ENCODE measurements at places on chromosomes 11 and 22.
A peak's percentile ranks its signal among the peaks of the same experiment; 100 is the strongest.

DNA sequence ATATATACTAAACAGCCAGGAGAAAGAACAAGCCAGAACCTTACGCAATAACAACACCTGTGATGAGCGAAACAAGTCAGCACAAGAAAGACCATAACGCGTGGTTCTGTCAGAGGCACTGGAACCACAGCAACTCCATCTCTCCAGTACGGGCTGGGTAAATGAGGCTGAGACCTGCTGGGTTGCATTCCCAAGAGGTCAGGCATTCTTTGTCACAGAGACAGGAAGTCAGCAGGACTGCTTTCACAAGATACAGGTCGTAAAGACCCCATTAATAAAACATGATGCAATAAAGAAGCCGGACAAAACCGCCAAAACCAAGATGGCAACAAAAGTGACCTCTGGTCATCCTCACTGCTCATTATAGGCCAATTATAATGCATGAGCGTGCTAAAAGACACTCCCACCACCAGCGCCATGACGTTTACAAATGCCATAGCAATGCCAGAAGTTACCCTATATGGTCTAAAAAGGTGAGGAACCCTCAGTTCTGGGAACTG lies 21.7 kb downstream of the TPST2 start:
- peak; percentile 39 for DNase-seq

DNA sequence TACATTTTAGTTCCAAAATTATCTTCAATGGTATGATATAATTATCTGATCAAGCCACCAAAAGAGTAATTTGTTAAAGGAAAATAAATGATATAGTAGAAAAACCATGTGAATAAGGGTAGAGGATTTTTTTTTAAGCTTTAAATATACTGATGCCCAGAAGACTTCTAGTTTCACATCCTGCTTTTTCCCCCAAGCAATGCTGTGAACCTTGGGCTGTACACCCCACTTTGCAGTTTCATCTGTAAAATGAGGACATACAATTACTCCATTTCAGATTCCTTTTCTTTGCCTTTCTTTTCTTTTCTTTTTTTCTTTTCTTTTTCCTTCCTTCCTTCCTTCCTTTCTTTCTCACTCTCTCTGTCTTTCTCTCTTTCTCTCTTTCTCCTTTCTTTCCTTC lies 1125.4 kb downstream of the DLG2 start:
- no peak for DNase-seq

DNA sequence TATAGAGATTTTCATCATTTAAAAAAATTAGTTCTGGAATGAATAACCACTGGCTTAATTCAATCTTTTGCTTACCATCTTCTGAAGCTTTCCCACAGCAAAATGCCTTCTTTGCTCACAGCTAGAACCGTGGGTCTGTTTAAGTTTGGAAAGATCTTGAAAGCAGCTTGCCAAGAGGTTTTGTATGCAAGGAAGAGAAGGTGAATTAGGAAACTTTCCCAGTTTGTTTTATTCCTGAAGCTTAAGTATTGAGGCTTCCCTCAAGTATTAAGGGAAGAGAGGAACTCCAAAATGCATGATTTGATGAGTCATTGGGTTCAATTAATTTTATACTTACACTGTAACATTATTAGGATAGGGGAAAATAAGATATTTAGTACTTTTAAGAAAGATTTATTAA lies 1.9 kb upstream of the ARHGEF12 start:
- no peak for DNase-seq

DNA sequence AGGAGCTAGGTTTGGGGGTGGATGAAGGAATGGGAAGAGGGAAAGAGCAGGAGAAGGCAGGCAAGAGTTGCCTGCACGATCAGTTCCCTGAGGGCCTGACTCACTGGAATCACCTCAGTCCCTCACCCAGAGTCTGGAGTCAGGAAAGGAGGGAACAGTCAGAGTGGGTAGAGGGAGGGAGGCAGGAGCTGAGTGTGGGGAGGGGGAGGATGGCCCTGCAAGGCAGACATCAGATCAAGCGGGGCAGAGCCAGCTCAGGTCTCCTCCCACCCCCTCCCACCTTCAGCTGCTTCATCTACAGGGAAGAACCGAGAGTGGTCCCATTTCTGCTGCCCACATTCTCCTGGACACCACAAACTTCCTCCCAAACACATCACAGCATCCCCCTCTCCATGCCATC lies 58.9 kb downstream of the PDE2A start:
- no peak for DNase-seq

DNA sequence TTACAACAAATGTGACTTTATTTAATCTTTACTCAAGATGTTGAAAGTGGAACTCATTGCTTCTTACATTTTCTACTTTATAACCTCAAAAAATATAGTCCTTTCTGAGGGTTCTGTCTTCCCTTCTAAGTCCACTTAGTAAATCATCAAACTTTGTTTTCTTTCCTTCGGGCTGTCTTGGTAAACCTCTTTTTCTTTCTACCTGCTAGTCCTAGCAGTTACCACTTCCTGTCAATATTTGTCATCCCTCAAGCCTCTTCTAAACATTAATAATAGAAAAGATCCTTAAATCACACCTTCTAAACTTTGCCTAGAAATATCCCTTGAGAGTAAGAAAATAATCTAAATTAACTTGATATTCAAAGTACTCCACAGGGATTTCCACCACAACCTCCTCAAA lies 580.4 kb downstream of the CNTN5 start:
- DNase-seq: no peak

- DNase-seq: peak; percentile 48
Observed at GRCh38 chr22:38272373-38273134, at the start of gene TMEM184B. TSS of gene TMEM184B (minus strand) at chr22:38273010. CDS start at chr22:38247961, 25,049 bp downstream.

DNA sequence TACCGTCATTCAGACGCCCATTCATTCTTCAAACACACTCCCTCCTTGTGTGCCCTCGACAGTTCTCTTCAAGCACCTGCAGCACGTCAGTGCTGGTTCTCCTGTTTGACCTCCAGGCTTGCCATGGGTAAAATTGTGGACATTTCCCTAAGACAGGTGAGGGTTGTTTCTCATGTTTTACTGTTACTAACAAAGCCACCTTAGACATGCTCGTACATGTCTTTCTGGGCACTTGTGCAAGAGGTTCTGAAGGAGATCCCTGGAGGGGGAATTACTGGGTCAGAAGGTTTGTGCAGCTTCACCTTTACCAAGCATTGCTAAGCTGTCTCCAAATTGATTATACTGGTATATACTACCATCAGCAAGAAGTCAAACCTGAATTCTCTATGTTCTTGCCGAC lies 189.7 kb upstream of the TMEM45B start:
- DNase-seq: no peak

DNA sequence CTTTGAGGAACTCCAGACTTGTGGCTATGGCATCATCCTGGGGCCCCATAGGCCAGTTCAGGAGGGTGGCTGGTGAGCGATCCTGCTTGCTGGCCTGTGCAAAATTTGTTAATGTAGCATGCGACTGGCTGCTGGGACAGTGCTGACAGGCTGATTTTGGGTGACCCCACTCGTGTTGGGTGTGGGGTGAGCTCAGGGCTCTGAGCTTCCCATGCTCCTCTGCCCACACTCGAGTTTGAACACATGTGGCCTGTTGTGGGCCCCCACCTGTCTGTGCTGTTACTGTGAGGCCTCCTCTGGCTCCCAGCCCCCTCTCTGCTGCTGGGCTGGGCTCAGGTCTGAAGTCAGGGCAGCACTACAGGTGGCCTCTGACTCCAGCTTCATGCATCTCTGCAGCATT lies 64.4 kb upstream of the MYEOV start:
- DNase-seq: no peak

- no peak for DNase-seq
Observed at GRCh38 chr11:74341921-74342320, 30.5 kb upstream of the P4HA3 start.

DNA sequence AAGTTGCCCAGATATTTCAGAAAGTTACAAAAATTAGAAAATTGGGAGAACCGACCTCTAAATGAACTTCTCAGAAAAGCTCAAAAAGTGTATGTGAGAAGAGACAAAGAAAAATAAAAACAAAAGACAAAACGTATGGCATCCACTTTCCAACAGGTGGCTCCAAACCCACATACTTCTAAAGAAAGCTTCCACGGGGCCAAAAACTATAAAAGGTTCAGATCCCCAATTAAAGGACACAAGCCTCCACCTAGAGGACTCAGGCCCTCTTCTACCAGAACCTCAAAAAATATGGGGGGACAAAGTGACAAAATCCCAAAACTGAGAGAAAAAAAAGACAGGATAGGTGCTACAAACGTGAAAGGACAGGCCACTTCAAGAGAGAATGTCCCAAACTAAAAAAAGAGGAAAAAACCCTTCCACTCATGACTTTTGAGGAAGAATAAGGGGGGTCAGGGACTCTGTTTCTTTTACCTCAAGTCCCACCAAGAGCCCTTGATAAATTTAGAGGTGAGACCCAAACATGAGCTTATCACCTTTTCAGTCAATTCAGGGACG lies 8.8 kb downstream of the SCGB2A1 start:
- DNase-seq: peak; percentile 3

- DNase-seq: no peak
Observed at GRCh38 chr22:29623553-29624169, 20.2 kb downstream of the NF2 start.

GRCh38 chr11:77332259-77332658 lies 30.8 kb upstream of the GDPD4 start:
- no peak for DNase-seq

DNA sequence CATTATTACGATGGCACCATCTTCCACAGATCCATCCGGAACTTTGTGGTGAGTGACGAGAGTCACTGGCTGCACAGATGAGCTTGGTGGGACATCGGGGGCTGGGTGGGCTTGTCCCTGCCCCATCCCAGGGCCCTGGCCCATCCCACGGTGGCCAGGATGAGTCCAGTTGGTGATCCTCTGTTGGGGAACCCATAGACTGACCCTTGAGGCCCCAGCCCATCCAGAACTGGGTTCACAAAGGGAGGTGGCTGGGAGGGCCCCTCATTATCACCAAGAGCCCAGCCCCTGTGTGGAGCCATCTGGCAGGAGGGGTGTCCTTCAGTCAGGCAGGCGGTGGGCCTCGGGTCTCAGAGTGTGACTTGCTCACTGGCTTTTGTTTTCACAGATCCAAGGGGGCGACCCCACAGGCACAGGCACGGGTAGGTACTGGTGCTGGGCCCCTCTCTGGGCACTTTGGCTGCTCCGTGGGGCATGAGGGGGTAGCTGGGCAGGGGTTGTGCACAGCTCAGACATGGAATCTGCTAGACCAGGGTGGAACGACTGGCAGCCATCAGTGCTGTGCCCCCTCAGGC lies 22.0 kb downstream of the PPIL2 start:
- no peak for DNase-seq

- no peak for DNase-seq
Observed at GRCh38 chr11:34864424-34864823, 51.8 kb downstream of the APIP start.

DNA sequence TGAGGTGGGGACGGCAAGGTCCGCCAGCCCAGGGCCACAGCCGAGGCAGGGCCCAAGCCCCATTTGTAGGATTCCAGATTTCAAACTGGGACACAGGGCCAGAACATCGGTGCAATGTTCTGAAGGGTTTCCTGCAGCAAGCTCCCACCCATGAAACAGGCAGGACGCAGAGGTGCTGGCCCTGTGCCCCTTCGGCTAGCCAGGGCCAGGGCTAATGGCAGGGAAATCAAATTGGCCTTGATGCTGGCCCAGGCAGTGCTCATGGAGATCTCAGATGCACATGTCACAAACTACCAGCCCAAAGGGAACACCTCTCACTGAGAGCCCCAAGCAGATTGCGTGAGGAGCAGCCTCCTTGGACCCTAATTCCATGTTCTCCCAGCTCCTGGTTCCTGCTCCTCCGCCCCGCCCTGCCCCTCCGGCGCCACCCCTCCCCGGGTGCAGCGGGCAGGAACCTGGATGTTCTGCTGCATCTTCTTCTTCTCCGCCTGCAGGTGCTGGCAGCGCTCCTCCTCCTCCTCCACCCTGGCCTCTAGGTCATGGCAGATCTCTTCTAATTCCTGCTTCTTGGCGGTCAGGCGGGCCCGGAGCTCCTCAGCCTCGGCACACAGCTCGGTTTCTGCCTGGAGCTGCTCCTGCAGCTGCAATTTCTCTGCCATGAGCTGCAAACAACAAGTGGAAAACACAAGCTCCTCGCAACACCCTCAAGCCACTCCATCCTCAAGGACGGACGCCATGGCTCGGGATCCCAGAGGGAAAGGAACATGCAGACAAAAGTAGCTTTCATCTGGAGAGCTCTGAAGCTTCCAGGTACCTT lies 47.7 kb downstream of the APOL1 start:
- DNase-seq: no peak

- DNase-seq: no peak
Observed at GRCh38 chr11:110526323-110526722, 96.6 kb downstream of the FDX1 start.

DNA sequence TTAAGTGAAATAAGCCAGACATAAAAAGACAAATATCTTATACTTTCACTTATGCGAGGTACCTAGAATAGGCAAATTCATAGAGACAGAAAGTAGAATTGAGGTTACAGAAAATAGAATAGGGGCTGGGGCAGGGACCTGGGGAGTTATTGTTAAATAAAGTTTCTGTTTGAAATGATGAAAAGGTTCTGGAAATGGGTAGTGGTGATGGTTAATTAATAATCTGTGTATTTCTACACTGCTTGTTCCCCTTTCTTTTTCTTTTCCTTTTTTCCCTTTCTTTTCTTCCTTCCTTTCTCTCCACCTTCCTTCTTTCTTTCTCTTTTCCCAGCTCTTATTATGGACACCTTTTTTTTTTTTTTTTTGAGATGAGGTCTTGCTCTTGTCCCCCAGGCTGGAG lies 2.8 kb downstream of the NAALADL1 start:
- no peak for DNase-seq

- no peak for DNase-seq
Observed at GRCh38 chr11:9172389-9172788, 81.0 kb upstream of the SCUBE2 start.

DNA sequence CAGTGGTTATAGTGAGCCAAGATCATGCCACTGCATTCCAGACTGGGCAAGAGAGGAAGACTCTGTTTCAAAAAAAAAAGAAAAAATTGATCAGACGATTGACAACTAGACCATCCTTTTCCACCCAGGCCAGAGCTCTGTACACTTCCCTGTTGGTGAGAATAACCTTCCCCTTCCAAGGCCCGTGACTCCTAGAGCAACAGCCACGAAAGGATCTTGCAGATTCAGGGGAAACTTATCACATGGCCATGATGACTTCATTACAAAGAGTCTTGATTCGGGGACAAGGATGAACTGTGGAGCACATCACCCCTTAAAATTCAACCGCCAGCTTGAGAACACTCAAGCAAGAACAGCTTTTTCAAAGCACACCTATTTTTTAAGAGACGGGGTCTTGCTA lies 10.3 kb downstream of the CD5 start:
- DNase-seq: no peak

DNA sequence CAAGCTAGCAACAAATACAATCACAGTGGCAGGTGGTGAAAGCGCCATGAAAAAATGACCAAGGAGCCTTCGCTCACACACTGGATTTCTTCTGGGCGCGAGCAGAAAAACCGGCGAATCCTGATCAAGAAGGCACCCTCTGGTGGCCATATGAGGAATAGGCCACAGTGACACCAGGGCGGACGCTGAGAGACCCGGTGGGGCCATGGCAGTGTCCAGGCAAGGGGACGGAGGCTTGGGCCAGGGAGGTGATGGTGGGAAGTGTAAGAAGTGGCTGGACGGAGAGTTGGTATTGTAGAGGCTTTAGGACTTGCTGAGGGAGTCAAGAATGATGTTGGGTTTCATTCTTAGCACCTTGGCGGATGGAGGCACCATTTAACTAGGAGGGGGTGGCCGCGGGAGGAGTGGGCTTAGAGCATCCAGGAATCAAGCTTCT lies 16.9 kb upstream of the RAC2 start:
- DNase-seq: peak; percentile 37

- no peak for DNase-seq
Observed at GRCh38 chr11:70460964-70461363, 62.6 kb downstream of the CTTN start.

Measured in amniotic epithelial cell (primary cell).